ENCODE measurements at places on chromosomes 2 and 18.

GRCh38 chr2:190382851-190383250, 25.3 kb upstream of the MFSD6 start:
- no peak for DNase-seq

- no peak for DNase-seq
These were observed 124.8 kb downstream of the FIGN start for GRCh38 chr2:163610817-163611556.

DNA sequence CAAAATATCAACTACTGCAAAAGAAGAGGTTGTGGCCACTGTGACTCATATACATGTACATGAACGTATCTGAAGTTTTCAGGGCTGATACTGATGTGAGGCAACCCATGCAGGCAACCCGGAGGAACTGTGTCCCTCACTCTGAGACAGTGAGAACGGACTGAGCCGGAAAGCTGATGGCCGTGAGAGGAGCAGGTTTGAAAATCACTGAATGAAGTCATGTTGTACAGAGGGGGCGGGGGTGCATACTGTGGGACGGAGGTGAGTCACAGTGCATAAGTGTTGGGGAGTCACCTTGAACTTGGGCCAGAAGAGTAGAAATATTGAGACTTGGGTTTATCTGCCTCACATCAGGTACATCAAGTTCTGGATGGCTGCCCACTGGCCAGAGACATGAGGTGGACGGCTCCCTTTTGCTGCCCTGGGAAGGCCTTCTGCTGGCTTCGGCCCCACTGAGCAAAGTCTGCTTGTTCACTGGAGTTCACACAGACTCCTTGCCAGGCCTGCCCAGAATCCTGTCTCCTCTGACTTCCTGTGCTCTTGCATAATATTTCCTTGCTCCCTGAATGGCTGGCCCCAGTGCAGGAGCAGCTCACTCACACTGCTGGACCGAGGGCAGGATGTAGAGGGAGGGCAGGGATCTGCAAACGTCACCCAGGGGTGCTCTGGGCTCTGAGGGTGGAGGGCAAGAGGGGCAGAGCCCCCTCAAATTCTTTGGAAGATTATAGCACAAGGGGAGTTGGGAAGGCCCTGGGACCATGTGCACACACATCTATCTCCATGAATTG, 18.1 kb downstream of the EPAS1 start:
- peak; percentile 90 for DNase-seq

DNA sequence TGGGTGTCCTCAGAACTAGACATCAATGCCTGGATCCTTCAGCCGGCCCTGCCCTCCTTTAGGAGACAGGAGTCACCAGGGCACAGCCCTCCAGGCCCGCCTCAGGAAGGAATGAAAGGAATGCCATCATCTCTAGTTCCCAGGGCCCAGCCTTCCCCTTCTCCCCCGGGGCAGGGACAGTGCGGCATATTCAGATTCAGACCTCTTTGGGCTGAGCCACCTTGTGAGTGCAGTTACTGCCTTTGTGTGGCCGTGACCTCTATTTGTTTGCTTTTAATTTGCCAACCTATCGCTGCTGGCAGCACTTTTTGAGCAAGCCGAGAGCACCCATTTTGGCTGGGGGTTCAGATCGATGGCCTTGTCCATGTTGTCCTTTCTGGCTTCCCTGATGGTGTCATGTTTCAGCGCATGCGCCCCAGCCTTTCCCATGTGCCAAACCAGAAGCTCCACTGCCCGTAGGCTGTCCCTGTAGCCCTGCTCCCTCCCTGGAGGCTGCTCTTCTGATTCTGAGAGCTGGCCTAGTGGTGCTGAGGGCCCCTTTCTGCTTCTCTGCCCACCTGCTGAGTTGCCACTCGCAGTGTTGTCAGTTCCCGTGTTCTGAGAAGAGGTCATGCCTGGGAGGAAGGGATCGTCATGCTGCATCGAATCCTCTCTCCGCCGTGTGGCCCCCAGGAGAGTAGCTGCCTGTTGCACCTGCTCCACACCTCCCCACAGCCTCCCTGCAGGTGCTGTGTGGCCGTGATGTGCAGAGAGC, 10.9 kb downstream of the ANKRD23 start:
- no peak for DNase-seq

- no peak for DNase-seq
These were observed 87.9 kb upstream of the GULP1 start for GRCh38 chr2:188203776-188204175.

DNA sequence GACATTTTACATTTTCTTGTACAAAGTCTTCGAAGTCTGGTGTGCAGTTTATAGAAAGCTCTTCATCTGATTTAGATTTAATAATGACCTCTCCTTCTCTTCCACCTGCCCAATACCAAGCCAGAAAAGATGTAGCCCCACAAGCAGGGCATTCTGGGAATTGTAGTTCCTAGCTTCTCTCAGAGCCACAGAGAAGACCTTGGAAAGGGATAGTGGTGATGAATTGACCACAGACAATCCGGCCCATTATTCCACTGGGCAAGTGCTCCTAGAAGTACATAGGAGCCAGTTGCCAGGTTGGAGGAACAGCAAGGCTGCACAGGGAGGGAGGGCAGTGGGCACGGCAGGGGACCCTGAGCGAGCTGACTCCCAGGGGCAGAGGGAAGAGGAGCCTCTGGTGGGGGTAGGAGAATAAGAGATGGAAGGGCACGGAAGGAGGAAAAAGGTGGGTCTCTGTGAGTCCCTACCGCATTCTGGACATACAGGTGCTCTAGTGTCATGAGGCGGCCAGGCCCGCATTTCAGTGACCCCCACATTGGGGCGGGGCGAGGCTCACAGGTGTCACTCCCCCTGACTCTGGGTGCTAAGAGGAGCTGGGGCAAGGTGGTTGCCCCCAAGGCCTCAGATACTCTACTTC, 152.5 kb upstream of the HAAO start:
- no peak for DNase-seq

GRCh38 chr2:187224989-187225388, 223.1 kb downstream of the CALCRL start:
- DNase-seq = no peak

- DNase-seq = no peak
These were observed 138.0 kb downstream of the CTIF start for GRCh38 chr18:48676756-48677368.

GRCh38 chr2:157990173-157990572, 111.5 kb upstream of the UPP2 start:
- DNase-seq = no peak

GRCh38 chr2:101706819-101707177, 9.3 kb downstream of the MAP4K4 start:
- DNase-seq = no peak

- DNase-seq = no peak
These were observed 4.0 kb upstream of the MREG start for GRCh38 chr2:216017365-216017764.

DNA sequence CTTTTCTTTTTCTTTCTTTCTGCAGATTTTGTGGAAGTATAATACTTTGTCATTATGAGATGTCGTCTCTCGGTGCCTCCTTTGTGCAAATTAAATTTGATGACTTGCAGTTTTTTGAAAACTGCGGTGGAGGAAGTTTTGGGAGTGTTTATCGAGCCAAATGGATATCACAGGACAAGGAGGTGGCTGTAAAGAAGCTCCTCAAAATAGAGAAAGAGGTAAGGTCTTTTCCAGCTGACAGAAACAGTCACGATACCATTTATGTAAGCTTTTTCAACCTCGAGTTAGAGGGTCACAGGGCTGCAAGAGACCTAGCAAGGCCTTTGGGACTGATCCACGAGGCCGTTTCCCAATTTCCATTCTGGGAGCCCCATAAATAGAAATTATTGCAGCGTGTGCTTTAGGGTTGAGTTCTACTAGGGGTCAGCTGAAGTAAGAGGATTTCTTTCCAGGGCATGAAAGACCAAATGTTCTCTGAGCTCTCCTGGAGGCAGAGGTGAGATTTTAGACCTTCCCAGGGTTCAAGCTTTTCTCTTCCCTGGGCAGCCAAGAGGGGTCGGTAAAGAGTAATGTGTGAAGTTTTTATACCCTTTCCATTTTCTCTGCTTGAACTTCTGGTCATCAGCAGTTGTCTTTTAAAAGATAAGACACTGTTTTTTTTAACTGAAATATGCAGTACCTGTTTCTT, 15.5 kb downstream of the MAP3K20 start:
- no peak for DNase-seq

DNA sequence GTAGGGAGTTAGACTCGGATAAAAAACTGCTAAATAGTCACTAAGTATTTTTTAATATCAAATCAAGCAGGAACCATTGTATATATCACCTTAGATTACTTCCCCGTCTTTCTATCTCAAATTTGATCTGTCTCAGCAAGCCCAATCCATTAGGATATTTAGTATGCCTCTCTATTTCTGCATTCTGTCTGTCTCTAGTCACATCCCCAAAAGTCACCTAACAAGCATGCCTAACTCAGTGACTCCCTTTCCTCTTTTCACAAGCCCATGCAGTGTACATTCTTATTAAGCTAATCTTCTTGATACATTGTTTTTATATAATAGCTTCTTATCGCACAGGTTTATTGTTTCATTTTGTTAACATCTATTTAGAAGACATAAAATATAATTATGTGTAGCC, 57.8 kb downstream of the PDE1A start:
- no peak for DNase-seq

DNA sequence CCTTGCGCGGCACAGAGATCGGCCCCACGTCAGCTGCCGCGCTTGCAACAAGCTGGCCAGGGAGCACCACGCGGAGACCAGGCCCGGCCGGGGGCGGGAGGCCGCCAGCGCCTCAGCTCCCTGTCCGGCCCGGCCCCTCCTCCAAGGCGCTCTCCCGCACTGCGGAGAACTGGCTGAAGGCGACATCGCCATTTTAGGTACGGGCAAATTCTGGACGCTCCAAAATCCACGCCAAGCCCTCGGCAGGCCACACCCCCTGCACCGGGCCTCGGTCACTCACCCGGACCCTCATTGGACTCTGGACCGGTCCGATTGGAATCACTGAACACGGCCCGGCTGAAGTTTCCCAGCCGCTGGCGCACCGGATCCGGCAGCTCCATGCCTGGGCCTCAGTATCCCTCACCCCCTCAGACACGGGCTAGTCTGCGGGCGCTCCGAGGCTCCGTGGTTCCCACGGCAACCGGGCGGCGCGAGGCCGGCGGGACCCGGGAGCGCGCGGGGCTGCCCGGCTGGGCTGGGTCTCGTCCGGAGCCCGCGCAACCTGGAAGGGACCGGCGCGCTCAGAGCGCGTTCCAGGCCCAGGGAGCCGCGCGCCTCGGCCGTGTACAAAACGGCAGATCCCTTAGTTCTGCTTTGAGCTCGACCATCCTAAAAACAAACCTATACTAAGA, at the start of gene TMEM17:
TSS of gene TMEM17 (minus strand) at position 446 of the 671 bp plus-strand sequence. CDS start at position 380, 66 bp downstream.
- peak; percentile 93 for DNase-seq

- DNase-seq = no peak
These were observed 74.0 kb downstream of the MYO1B start for GRCh38 chr2:191319186-191319585.

DNA sequence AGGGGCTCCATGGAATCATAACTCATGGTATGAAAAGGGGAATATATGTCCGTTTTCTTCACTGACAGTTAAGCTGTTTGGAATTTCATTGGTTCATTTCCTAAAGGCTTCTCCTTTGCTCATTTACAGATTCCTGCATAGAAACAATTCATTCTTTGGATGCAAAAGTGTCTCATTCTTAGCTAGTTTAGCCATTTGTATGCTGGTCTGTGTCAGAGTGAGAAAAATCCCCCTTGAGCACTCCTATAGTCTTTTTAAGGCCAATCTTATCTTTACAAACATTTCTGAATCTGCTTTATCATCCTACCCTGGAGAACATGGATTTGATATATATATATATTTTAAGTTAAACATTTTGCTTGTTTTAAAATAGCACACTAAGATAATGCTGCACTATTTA, 1260.9 kb upstream of the NRXN1 start:
- no peak for DNase-seq

- no peak for DNase-seq
These were observed 889.3 kb upstream of the CELF4 start for GRCh38 chr18:38454764-38455469.

DNA sequence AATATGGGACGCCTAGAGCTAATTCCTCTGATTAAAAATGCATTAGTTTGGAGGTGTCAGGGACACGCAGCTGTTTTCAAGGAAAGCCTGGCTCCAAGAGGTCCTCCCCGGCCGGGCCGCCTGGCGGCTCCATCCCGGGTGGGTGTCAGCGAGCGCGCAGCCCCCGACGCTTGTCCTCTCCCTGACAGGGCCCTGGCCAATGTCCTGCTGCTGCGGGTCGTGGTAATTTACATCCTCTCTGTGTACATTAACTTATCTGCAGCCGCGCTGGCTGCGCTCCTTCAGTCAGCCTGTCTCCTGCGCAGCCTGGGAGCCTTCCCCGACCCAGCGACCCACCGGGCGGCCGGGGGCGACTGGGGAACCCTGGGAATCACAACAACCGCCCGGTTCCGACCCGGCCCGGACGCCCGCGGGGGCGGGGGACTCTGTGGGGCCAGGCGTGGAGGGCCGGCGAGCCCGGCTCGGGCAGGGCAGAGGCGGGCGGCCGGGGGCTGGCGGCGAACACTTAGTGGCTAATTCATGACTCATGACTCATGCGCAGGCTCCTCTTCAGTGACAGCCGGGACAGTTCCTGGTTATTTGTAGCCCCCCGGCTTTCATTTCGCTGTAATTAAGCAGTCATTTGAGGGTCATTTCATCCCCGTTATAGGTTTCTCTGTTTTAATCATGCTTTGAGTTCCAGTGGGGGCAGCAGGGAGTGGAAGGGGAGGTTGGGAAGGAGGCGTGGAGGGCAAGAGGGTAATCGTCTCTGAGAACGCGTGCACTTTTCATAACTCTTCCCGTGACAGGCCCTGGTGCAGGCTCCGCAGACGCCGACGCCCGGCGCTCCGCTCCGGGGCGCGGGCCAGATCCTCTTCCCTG, 141.9 kb upstream of the CTAGE1 start:
- DNase-seq = peak; percentile 76

GRCh38 chr2:157786663-157787363, 89.3 kb downstream of the ACVR1 start:
- no peak for DNase-seq

DNA sequence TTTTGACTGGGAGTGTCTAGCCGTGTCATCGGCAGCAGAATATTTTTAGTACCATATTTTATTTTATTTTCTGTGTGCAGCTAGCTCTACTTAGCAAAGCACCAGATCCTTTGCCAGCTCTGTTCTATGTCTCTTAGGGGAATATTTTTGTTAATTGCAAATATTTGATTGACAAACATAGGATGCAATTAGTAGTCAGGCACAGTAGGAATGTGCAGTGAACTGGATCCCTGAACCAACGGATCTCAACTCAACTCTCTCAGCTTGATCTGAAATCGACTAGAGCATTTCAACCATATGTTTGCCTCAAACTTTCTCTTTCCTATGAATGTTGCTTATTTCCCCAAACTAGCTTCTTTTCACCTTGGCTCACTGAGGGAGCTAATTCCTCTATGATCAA, 998.0 kb upstream of the FANCL start:
- DNase-seq = no peak

- DNase-seq = no peak
These were observed 27.0 kb upstream of the LPIN1 start for GRCh38 chr2:11719230-11719977.

- no peak for DNase-seq
These were observed 52.4 kb downstream of the LPIN1 start for GRCh38 chr2:11798701-11799435.

- no peak for DNase-seq
These were observed 112.8 kb downstream of the ADCYAP1 start for GRCh38 chr18:1017227-1018058.

- DNase-seq = no peak
These were observed 10.8 kb upstream of the BUB1 start for GRCh38 chr2:110688594-110689091.

GRCh38 chr2:157790780-157791179, 85.3 kb downstream of the ACVR1 start:
- DNase-seq = no peak

Measured in suprapubic skin (tissue), 4 donors.